ENCODE measurements at places on chromosomes 11 and 22.

GRCh38 chr11:112279901-112280267, 19.2 kb upstream of the PLET1 start:
- peak; percentile 46 for DNase-seq

- no peak for DNase-seq
Measured at GRCh38 chr22:23113847-23114720, 27.7 kb downstream of the RSPH14 start.

DNA sequence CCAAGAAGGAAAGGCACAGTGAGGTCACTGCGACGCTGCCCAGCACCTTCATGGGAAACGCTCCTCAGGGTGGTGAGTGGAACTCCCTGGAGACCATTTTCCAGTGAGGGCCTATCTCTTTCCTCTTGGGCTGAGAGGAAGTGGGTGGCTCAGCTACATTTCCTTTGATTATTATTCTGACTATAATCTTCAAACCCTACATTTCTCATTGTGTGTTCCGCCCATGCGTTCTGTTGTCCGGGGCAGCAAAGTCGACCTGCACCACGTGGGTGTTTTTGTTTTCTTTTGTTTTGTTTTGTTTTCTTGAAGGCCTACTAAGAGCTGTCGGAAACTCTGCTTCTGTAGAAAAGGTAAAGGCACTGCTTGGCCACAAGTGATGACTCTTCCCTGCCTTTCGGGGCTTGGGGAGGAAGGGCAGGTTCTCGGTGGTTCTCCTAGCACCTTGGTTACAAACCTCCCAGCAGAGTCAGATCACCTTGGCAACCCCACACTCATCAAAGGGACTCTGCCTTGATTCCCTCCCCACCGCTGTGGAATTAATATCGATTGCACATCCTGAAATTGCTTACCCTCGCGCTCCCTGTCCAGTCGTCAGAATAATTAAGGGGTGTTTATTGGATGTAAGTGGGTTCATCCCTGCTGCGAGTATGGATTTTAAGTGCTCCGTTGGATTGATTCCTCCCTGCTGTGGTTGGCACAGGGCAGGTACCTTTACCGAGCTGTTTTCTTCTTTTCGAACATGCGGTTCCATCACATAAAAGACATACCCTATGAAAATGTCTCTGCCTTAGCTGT, 7.3 kb downstream of the PARVB start:
- no peak for DNase-seq

GRCh38 chr11:76164861-76165751, 41.2 kb downstream of the WNT11 start:
- DNase-seq, result no peak

DNA sequence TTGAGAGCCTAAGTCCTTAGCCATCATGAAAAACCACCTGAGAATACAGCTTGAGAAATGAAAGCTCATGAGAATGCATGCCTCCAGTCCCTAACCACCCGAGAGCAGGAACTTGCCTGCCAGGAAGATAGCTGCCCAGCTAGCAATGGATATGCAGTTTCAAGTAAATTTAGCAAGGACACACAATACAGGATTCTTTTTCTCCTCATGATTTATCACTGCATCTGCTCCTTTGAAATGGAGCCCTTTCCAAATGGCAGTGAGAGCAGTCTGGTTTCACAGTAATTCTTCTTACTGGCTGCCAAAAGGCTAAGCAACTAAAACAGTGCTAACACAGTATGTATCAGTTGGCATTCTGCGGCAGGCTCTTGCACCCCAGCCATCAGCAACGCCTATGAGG, 109.9 kb downstream of the MICAL3 start:
- DNase-seq, result no peak

- DNase-seq, result no peak
Measured at GRCh38 chr11:8060146-8060719, 20.8 kb upstream of the TUB start.

GRCh38 chr22:48366056-48366455, 1461.6 kb downstream of the BRD1 start:
- no peak for DNase-seq

GRCh38 chr22:48145738-48146137, 1383.3 kb downstream of the TBC1D22A start:
- DNase-seq, result no peak

DNA sequence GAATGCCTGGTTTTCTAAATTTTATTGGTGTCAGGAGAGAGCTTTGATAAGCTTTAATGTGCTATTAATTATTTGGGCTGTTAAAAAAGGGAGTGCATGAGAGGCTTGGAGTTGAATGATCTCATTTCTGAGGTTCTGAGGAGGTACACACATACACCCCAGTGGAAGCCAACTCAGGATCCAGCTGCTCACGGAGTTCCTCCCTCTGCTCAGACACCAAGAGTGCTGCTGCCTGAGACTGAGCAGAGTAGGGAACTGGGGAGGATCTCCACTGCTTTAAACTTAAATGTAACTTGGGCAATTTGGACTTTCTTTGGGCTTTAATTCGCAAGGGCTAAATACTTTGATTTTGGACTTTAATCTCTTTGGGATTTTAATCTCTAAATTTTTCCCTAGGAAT, 414.4 kb upstream of the CADM1 start:
- no peak for DNase-seq

GRCh38 chr11:108137212-108137611, 15.8 kb downstream of the ACAT1 start:
- no peak for DNase-seq

GRCh38 chr22:17941471-17942406, 82.6 kb downstream of the MICAL3 start:
- no peak for DNase-seq

- no peak for DNase-seq
Measured at GRCh38 chr11:105164208-105164607, 24.6 kb upstream of the CARD18 start.

DNA sequence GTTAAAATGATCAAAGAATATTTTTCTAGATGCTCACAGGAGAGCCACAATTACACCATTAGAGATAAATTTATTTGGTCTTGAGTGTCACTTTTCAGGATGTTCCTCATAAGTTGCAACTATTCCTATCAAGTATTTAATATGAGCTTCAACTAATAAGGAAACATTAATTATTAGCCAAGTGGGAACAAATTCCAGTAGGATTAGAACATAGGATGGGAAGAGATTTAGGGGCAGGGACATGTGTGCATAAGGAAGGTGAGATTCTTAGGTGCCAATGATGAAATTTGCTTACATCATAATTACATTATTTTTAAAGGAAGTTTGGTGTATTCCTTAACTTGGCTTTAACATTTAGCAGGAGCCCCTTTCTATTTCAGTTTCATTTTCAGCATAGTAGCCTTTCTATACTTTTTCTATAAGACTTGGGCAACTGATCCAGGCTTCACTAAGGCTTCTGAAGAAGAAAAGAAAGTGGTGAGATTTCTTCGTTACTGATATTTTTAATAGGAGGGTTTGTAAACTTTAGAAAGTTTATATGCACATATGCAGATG, 38.8 kb downstream of the CSRP3 start:
- no peak for DNase-seq

- peak; percentile 75 for DNase-seq
Measured at GRCh38 chr11:83241291-83241946, 44.7 kb downstream of the CCDC90B start.

DNA sequence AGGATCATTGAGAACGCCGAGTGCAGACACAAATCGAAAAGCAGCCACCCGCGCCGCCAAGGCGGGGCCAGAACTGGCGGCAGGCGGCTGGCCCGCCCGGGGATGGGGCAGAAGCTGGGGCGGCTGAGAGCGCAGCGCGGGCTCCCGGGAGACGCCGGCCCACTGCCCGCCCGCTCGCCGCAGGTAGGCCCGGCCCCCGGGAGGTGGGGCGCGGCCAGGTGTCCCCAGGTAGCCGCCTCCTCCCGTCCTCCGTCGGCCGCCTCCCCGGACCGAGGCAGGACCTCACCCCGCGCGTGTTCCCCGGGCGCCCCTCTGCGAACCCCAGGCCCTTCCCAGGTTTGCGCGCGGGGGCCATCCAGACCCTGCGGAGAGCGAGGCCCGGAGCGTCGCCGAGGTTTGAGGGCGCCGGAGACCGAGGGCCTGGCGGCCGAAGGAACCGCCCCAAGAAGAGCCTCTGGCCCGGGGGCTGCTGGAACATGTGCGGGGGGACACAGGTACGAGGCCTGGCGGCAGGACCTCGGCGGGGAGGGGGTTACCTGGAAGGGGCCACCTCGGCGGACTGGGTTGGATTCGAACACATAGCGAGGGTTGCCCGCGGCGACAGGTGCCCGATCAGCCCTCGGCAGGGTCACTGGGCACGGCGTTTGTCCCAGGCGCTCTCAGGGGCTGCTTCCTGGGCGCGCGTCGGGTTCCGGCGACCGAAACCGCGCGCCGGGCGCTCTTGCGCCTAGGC, at the start of gene PRRG4:
PRRG4 (plus strand) TSS at position 248 of the 733 bp plus-strand sequence. CDS start 603 bp downstream, outside the sequence.
- DNase-seq, result peak; percentile 5

DNA sequence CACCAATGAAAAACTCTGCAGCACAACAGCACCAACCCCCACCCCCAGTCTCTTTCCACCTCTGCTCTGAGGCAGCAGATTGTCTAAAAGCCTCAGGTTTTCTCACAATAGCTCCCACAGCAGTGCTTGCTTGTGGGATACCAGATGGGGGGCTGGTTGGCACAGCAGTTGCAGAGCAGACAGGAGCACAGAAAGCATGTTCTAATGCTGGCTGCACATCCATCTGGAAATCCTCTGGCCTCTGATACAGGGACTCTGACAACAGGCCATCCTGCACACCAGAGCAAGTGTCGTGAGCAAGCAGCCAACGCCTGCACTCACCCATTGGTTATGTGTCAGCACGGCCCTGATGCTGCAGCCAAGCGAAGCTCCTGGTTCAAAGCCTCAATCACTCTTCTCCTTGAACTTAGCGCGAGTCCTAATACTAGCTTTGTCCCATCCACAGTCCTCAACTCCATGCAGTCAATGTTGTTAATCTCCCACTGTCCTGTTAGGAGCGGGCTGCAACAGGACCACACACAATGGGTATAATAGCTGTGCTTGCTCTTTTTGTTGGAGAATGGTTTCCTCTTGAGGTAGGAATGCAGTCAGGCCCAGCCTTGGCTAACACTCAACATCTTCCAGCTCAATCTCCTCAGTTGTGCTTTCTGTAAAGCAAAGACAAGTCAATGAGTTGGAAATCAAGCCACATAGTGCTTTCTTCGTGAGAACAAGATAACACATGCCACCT, 30.3 kb downstream of the VSTM5 start:
- DNase-seq, result no peak

- no peak for DNase-seq
Measured at GRCh38 chr11:63532799-63533475, 3.7 kb upstream of the PLAAT4 start.

DNA sequence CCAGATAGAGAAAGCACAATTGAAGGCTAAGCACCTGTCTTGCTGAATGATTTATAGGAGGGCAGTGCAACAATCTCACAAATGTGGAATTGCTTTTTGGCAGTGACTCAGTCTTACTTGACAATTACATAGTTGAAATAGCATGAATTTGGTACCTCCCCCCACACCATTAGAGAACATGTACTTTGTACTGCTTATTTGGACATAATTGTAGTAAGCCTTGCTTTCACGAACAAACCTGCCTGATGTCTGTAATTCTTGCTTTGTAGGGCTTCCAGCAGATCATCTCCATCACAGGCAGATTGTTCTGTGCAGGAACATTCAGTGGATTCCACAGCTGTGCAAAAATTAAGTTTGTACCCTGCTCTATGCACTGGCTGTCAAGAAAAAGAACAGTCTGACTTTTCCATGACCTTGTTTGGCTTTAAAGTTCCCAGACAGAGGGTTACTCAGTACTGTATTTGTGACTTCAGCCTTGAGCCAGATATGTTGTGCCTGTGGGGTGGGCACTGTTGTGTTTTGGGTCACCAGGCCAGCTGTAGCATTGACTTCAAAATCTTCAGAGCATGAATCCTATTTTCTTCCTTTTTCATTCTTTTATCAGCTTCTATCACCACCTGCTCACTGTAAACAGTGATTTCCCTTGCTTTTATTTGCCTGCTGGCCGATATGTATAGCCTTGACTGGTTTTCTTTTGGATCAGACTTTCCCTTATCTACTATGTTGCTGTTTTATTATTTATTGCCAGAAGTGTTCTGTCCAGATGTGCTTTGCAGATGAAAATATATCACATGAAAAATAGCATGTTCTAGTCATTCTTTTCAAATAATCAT, 941.0 kb upstream of the CHORDC1 start:
- DNase-seq, result peak; percentile 97

- no peak for DNase-seq
Measured at GRCh38 chr11:31872076-31872443, 60.9 kb upstream of the PAX6 start.

- DNase-seq, result peak; percentile 98
Measured at GRCh38 chr11:118908901-118909618, 16.7 kb downstream of the BCL9L start.

DNA sequence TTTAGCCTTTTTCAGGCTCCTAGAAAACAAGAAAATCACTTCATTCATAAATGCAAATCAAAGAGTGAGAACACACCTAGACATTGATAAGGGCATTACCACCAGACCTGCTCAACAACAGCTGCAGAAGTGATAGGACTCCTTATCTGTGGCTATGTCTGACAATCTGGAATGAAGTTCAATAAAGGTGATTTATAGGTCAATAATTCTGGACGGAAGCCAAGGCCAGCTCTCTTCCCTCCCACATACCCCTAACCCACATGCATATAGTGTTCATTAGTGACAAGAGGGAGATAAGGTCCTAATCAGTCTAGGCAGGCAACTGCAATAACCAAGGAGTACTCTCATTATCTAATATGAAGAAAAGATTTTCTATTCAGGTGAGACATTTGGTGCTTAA, 111.3 kb downstream of the ETS1 start:
- no peak for DNase-seq

- no peak for DNase-seq
Measured at GRCh38 chr11:62925745-62926679, 4.8 kb upstream of the CHRM1 start.

- no peak for DNase-seq
Measured at GRCh38 chr11:120270386-120270785, 30.4 kb downstream of the POU2F3 start.

DNA sequence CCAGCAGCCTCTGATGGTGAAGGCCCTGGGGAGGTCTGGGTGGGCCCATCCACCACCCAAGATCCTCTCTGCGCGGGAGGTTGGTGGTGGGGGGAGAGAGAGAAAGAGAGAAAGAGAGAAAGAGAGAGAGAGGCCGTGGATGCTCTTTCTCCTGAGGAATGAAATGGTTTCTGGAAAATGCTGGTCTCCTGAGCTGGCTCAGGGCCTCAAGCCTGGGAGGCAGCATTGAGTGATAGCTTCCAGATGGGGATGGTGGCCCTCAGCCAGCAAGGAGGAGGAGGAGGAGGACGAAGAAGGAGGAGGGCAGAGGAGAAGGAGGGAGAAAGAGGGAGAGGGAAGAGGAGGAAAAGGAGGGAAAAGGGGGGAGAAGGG, 4.6 kb downstream of the TSPAN32 start:
- peak; percentile 96 for DNase-seq

GRCh38 chr11:35714882-35715627, 52.5 kb downstream of the TRIM44 start:
- peak; percentile 25 for DNase-seq
